Neural cell (in vitro differentiated cells): ENCODE measurements at places on chromosomes 1 and 21. TPM values are rescaled to one million over a fixed set of nuclear protein-coding genes. Genes with fewer than 3 reads are reported as not detected.

The XCL1 gene
- 1.2 and 2.3 TPM in 2 replicates for polyA plus RNA-seq

The RHEX gene
- polyA plus RNA-seq = not detected in 2 replicates

The RAB42 gene
- not detected in 2 replicates for polyA plus RNA-seq

The MX2 gene
- not detected in 2 replicates for polyA plus RNA-seq

The AKIRIN1 gene
- polyA plus RNA-seq = 179 and 181 TPM in 2 replicates

The GLIS1 gene
- not detected in 2 replicates for polyA plus RNA-seq

The GPR153 gene
- polyA plus RNA-seq = 26.9 and 34.6 TPM in 2 replicates

The MT1HL1 gene
- not detected in 2 replicates for polyA plus RNA-seq

The NTRK1 gene
- 4.9 and 7.7 TPM in 2 replicates for polyA plus RNA-seq

The FASLG gene
- not detected in 2 replicates for polyA plus RNA-seq

The PPCS gene
- 78.9 and 85.1 TPM in 2 replicates for polyA plus RNA-seq

The PCBP3 gene
- polyA plus RNA-seq = 0.46 and 1.7 TPM in 2 replicates

The TUFT1 gene
- 25.5 and 25.8 TPM in 2 replicates for polyA plus RNA-seq

The OLFM3 gene
- 7.9 and 8.9 TPM in 2 replicates for polyA plus RNA-seq

The RPS6KA1 gene
- polyA plus RNA-seq = 4.9 and 7.9 TPM in 2 replicates

The TMEM222 gene
- 69.9 and 80.6 TPM in 2 replicates for polyA plus RNA-seq

The FCRL5 gene
- not detected in 2 replicates for polyA plus RNA-seq

The PRRX1 gene
- 0.10 TPM in 1 of 2 replicates, not detected in the other for polyA plus RNA-seq

The CRYBG2 gene
- polyA plus RNA-seq = 0.18 and 2.5 TPM in 2 replicates

The CRNN gene
- polyA plus RNA-seq = not detected in 2 replicates

The CCDC181 gene
- polyA plus RNA-seq = 11.2 and 14.7 TPM in 2 replicates

The PAX7 gene
- not detected in 2 replicates for polyA plus RNA-seq

The GRIK3 gene
- 5.0 and 6.3 TPM in 2 replicates for polyA plus RNA-seq

The CELA2A gene
- polyA plus RNA-seq = not detected in 2 replicates

The BTBD8 gene
- polyA plus RNA-seq = 36.6 and 38.6 TPM in 2 replicates

The ANGPTL3 gene
- not detected in 2 replicates for polyA plus RNA-seq

The KCNK2 gene
- polyA plus RNA-seq = 4.9 and 6.8 TPM in 2 replicates

The UBE2U gene
- polyA plus RNA-seq = not detected in 2 replicates

The GOLT1A gene
- polyA plus RNA-seq = 1.1 TPM in 1 of 2 replicates, not detected in the other

The ST6GALNAC3 gene
- polyA plus RNA-seq = 2.8 and 3.6 TPM in 2 replicates
